T-helper 22 cell (primary cell): ENCODE measurements at places on chromosomes 7 and 10.

DNA sequence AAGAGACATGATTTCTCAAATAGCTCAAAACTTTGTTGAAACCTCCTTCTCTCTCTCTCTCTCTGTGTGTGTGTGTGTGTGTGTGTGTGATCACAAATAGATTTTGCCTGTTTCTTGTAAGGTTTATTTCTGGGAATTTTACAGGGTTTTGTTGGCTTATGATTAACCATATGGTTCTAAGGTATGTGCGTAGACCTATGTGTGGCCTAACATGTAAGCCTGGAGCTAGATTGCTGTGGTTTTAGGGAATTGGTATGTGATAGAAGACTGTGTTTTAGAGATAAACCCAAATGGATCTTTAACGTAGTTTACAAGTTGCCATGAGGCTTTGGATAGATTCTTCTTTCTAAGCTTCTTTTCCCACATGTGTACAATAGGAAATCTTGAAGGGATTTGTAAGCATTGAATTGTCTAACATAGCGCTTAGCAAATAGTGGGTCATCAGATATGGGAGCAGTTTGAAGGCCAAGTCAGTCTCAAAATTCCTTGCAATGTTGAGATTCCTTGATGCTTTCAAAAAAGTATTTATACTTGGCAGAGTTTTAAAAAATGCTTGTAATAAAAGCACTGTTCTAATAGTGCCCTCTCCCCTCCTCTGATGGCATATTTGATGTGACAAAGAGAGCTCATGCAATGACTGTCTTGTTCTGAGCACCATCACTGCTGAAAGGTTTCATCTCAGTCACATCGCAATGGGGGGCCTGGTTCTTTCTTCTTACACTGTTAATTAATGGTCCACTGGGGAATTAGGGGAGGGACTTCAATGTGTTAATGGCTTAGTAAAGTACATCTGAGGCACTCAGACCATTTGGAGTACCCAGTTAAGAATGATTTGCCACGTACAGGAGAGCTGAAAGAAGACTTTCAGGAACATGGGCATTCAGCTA is 118.2 kb downstream of the SNX10 start:
- DNase-seq = no peak

DNA sequence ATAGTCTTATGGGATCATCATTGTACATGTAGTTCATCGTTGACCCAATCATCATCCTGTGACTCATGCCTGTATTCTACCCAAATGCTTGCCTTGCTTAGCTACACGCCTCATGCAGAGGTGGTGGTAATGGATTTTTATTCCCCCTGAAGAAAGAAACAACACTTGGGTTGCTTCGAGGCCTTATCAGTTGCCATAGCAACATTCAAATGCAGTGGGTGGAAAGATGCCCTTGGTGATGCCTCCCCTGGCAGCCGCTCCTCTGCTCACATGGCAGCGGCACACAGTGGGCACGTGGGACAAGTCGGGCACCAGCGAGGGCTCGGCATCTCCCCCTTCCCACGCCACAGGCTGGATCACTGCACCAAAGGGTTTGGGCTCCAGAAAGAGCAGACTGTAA is 54.0 kb upstream of the NMT2 start:
- DNase-seq = no peak

- no peak for DNase-seq
Observed at GRCh38 chr10:77496941-77497420, 140.6 kb downstream of the KCNMA1 start.

DNA sequence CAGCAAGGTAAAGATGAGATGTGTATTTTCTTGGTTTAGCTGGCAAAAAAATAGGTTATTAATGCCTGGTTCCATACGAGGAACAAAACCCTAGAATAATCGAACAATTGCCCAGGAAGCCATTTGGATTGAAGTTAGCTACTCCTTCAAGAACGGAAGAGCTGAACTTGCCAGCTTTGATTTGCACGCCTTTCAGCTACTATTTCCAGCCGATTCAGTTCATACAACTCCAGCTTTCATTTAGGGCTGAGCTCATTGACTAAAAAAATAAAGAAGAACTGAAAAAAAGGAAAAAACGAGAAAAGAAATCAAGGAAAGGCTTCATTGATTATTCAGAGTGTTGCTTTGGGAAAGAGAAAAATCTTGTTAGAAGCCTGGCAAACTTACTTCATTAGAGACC is 60.4 kb downstream of the PTN start:
- no peak for DNase-seq

GRCh38 chr10:103232772-103233488 is 12.8 kb upstream of the RPEL1 start:
- DNase-seq = no peak

- no peak for DNase-seq
Observed at GRCh38 chr10:104293011-104293410, 24.0 kb downstream of the GSTO2 start.

GRCh38 chr7:134922720-134923704 is 63.3 kb upstream of the AGBL3 start:
- no peak for DNase-seq

GRCh38 chr10:6780008-6780677 is 200.1 kb upstream of the PRKCQ start:
- DNase-seq = no peak

GRCh38 chr10:34567659-34568253 is 247.3 kb downstream of the PARD3 start:
- DNase-seq = no peak

- DNase-seq = no peak
Observed at GRCh38 chr10:103578782-103579382, 85.4 kb downstream of the NEURL1 start.

DNA sequence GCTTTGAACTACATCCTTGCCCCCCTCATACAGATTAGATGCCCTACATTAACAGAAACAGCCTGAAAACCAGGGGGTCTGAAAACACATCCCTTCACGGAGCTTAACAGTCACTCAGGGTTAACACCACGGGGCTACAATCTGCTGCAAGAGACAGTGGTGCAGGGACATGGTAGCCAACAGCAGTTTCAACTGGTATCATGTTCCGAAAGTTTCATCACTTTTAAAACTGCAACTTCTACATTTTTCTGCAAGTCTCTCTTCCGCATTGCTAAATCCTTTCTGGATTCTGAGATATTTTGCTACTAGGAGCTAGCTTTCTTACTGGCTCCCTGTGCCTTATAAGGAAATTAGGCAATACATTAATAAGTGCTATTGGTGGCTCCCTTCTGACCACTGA is 92.6 kb downstream of the JAZF1 start:
- no peak for DNase-seq

GRCh38 chr10:14782691-14783363 is 8.1 kb upstream of the FAM107B start:
- DNase-seq = no peak

GRCh38 chr10:12902135-12902572 is 99.4 kb downstream of the CCDC3 start:
- no peak for DNase-seq

DNA sequence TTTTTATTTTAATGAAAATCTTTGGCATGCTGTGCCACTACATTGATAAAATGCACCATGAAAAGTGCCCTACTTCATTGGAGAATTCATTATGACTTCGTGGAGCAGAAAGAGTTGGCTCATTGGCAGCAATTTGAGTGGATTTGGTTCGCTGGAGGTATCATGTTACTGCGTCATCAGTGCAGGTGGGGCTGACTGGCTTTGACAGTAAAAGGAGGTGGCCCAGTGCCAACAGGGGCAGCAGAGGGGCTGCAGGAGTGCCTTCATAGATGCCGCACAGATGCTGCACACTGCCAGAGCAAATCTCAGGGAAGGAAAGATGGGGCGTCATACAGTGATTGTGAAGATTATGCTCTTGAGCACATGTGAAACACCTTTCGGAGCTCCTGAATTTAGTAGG is 22.2 kb downstream of the FZD1 start:
- no peak for DNase-seq

- no peak for DNase-seq
Observed at GRCh38 chr10:80290474-80291220, 1.2 kb upstream of the MAT1A start.

DNA sequence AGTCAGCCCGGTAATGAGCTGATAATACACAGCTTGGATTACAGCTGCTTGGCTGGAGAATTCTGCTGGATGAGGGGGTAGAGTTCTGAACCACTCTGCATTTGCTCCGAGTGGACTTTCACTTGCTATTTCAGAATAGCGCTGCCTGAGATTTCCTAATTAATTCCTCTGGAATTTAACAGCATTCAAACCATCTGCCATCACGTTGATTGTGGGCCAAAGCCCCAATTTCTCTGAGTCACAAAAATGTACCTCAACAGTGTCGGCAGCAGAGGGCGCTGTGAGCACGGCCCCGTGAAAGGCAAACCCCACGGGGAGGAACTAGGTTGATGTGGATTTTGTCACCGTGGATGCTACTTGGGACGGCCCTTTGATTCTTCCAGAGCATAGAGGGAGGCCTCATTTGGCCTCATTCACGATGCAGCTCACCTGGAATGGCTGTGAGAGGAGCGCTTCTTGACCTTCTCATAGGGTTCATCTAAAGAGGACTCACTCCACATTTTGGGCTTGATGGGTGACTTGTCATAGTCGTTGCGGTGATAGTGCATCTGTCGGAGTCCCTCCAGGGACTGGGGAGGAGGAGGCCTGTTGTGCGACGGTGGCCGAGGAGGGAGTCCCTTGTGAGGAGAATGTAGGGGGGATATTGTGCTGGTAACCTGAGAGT is 73.3 kb downstream of the PRPF18 start:
- DNase-seq = peak; percentile 19

DNA sequence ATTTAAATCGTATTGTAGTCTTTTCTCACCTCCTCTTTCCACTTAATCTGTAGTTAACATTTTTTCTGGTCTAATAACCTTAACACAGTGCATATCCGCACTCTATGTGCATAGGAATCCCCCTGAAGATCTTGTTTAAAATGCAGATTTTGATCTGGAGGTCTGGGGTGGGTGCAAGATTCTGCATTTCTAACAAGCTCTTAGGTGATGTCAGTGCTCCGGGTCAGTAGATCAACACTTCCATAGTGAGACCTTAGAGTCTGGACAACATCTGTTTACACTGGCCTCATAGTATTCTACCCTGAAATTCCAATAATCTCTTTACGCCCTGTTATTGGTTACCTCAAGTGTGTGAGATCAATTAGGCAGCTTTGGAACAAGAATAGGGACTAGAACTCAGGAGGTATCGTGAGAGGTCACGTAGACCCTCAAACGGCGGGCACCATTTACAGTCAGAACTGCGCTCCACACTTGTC is 434 bp upstream of the PLEKHA8 start:
- DNase-seq = no peak

GRCh38 chr7:153188630-153189029 is 429.1 kb downstream of the ACTR3B start:
- no peak for DNase-seq

DNA sequence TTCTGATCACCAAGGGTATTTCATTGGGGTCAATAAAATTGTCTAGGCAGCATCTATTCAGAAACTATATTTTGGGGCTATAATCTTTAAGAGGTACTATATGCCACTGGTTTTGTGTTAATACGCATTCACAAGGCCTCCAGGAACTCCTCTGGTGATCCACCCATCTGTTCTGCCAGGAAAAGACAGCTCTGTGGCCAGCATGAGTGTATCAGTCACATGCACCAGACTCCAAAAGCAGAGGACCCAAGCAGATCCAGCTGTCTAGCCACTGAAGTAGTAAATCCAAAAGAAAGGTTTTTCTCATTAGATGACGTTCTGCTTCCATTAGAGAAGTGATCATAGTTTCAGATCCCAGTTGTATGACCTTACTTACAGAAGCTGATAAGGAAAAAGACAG is 199.6 kb upstream of the CELF2 start:
- no peak for DNase-seq

- DNase-seq = no peak
Observed at GRCh38 chr10:85858776-85859515, 507.6 kb downstream of the GRID1 start.

GRCh38 chr10:16242859-16243613 is 193.8 kb upstream of the PTER start:
- no peak for DNase-seq

DNA sequence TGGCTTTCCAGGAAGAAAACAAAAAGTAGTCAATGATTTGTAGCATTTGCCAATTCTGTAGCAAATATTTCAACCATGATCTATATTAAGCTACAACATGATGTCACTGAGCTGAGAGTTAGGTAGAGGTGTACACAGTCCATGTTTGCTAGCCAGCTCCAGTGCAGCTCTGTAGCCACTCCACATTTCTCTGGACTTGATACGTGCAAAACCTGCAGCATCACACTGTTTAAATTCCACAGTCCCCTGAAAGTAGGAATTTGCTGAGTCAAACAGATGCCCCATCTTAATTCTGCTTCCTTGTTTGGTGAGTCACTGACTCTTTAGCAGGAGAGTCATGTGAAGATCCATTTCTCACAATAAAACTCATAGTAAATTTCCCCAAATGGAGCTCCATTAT is 89.8 kb upstream of the LRRTM3 start:
- no peak for DNase-seq

DNA sequence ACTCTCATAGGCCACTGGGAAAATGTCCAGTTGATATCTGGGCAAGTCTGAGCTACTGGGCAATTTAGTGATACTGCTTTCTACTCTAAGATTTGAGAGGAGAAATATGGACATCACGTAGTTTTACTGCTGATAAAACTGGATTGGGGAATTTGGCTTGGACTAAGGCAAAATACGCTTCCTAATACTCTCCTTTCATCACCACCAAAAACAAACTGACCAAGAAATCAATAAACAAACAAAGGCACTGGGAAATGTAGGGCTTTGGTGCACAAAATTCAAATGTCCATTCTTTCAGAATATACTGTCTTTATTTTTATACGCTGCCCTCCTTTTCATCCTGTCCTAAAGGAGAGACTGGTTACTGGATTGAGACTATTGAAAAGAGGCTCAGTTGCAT is 145.1 kb upstream of the SP8 start:
- DNase-seq = no peak

DNA sequence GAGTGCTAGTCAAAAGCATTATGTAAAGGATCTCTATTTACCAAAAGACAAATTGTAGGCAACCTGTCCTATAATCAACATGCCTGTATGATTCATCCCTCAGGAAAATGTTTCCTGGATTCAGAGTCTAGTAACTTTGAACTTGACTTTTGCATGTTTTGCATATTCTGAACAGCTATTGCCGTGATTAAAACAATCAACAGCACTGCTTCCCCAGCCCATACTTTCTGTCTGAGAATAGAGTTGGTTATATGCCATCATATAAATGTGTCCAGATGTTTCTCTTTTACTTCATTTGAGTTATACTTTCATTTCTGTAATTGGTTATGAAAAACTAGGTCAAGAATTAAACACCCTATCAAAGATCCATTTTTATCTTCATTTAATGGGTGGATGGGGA is 83.5 kb downstream of the ZMYND11 start:
- no peak for DNase-seq

DNA sequence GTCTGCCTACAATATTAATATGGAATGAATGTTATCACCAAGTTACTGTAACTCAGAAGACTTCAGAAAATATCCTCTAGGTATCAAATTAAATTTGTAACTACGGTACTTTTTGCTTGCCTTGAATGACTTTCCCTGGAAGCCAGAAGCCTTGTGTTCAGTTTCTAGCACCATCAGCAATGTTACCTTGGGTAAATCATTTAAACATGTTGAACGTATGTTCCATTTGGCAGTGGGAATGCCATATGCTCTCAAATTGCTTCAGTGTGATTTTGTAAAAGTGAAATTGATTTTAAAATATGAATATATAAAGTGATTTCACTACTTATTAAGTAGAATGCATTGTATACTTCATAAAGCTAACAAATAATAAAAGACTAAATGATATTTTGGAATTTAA is 11.2 kb downstream of the RPA3 start:
- DNase-seq = no peak

- DNase-seq = no peak
Observed at GRCh38 chr10:79166312-79166721, 97.6 kb downstream of the ZMIZ1 start.

GRCh38 chr10:90817128-90817889 is 40.5 kb downstream of the HTR7 start:
- no peak for DNase-seq
